CD14-positive monocyte (primary cell): ENCODE measurements at places on chromosomes 7 and 10.

DNA sequence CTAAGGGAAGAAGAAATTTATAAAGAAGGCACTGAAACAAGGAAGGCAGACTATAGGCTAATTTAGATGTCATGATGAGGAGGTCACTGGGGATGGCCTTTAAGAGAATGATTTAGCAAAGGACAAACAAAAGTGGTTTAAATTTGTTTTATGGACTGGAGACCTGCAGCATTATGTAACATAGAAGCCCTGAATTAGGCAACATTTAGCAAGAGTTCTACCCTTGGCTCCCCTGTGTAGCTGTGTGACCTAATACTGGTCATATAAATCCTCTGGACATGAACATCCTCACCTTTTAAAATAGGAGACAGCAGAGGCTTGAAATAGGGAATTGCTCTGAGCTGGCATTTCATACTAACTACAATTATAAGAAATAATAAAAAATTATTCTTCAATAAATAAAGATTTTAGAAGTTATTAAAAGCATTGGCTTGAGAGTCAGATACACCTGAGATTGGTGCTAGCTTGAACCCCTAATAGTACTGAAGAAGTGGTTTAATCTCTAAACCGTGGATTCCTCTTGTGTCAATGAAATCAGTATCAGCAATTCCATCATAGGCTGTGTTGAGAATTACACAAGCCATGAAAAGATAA lies 48.9 kb downstream of the RNLS start:
- DNase-seq: no peak

GRCh38 chr7:85730012-85730411 lies 543.2 kb upstream of the SEMA3D start:
- DNase-seq: no peak

- DNase-seq: no peak
Observed at GRCh38 chr7:55977831-55978230, 13.4 kb downstream of the NIPSNAP2 start.

- DNase-seq: no peak
Observed at GRCh38 chr7:146565872-146566271, 449.3 kb downstream of the CNTNAP2 start.
